ENCODE measurements at places on chromosomes 1 and 21.

GRCh38 chr1:43573066-43573800 is 42.5 kb downstream of the PTPRF start:
- DNase-seq = no peak

DNA sequence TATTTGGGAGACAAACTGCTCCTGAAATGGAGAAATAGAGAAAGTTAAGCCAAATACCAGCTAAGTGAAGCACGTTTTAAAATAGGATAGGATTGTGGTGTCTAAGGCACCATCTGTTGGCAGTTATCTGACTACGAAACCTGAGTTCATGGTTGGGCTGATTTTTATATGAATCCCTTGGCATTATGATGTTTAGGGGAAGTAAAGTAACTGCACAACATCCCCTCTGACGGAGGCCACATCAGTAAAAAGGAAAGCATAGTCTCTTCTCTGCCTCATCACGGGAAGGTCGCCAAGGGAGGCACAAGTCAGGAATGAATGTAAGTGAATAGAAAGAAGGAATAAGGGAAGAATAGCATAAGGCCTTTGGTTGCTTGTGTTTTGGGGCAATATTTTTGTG is 128.0 kb downstream of the PRRX1 start:
- no peak for DNase-seq

- no peak for DNase-seq
Measured at GRCh38 chr1:112998592-112999235, 42.7 kb upstream of the SLC16A1 start.

- DNase-seq = no peak
Measured at GRCh38 chr1:113456967-113457366, 66.7 kb downstream of the MAGI3 start.

GRCh38 chr1:230937371-230937770 is 41.3 kb downstream of the TTC13 start:
- DNase-seq = no peak

DNA sequence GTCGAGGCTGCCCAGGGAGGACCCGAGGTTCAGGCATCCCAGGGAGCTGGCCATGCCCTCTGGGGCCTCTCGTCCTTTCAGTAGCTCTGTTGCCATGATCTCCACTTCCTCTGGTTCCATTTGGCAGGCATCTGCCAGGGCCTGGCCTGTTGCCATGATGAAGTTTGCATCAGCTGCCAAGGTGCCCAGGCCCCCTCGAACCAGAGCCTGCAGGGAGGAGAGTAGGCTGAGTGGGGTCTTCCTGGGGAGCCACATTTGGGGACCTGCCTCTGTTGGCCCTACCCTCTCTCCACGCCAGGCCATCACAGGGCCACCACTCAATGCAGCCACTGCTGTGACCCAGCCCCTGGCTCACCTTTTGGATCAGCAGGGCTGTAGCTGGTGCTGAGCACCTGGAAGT is 16.4 kb upstream of the KIF21B start:
- DNase-seq = no peak

- DNase-seq = no peak
Measured at GRCh38 chr1:30677471-30677870, 45.9 kb downstream of the MATN1 start.

- DNase-seq = no peak
Measured at GRCh38 chr1:161166669-161167548, 683 bp downstream of the PPOX start.

DNA sequence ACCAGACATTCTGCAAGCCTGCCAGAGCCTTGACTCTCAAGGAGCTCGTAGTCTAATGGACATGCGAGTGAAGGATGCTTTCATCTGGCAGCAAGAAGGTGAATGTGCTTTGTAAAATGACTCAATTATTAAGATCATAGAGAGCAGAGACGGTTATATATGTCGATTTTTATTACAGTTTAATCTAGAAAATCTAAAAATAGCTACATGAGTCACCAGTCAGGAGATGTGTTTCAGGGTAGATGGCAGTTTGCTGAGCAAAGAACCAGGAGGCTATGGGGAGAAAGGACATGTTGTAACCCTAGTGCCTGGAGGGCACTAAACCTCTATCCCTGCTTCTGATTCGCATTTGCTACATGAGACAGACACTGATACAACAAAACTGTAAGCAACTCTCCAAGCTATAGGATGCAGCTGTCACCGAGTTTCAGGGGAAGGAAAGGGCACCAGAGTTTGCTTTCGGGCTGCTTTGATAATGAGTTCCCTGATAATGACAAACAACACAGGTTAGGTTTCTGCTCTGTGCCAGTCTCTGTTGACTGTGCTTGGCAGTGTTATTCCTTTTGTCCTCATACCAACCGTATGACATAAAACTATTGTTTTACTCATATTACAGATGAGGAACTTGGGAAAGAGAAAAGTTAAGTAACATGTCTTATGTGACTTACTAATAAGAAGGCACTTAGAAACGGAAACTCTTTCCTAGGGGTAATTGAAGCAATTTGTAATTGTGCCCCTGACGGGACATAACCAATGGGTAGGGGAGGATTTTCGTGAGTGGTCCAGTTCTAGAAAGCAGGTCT is 43.2 kb downstream of the C1orf198 start:
- no peak for DNase-seq

DNA sequence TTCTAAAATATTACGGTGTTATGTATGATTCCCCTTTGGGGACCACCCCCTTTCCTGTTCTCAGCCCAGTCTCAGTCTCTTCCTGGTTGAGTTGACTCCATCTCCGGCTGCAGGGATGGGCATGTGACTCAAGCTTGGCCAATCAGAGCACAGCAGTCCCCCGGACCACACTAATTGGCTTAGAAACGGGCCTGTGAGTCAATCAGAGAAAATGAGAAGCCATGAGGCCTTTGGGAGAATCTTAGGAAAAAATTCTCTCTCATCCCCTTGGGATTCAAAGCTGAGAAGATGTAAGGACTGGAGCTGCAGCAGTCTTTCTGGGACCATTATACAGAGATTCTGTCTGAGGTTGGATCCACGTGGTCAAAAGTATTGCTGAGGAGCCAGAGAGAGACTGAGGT is 10.7 kb upstream of the FHAD1 start:
- DNase-seq = no peak

All from T follicular helper cell (primary cell).